K562 (cell line): ENCODE measurements at places on chromosomes 4 and X. TPM values are rescaled to one million over a fixed set of nuclear protein-coding genes. Genes with fewer than 3 reads are reported as not detected.

The MAEA gene
- 84.4 and 86.5 TPM in 2 replicates for total RNA-seq

The MTMR1 gene
- total RNA-seq = 24.2 and 24.9 TPM in 2 replicates

The ZNF41 gene
- total RNA-seq = 6.8 and 6.9 TPM in 2 replicates

The VEGFD gene
- total RNA-seq = 0.31 TPM in 1 of 2 replicates, not detected in the other

The CLCN3 gene
- total RNA-seq = 44.8 and 46.3 TPM in 2 replicates

The RTL5 gene
- not detected in 2 replicates for total RNA-seq

The DACH2 gene
- total RNA-seq = not detected in 2 replicates

The IQCM gene
- not detected in 2 replicates for total RNA-seq

The BANK1 gene
- 0.04 TPM in 1 of 2 replicates, not detected in the other for total RNA-seq

The MAGEA2B gene
- total RNA-seq = 40.7 and 53.3 TPM in 2 replicates

The PCSK1N gene
- total RNA-seq = 0.36 and 0.55 TPM in 2 replicates

The KLB gene
- 0.04 TPM in 1 of 2 replicates, not detected in the other for total RNA-seq

The RASL11B gene
- 0.53 and 0.56 TPM in 2 replicates for total RNA-seq

The SLC2A9 gene
- 0.49 and 0.60 TPM in 2 replicates for total RNA-seq

The ADRA2C gene
- total RNA-seq = 0.33 and 0.54 TPM in 2 replicates

The KIF4A gene
- 35.4 and 40.3 TPM in 2 replicates for total RNA-seq

The PPID gene
- total RNA-seq = 49.3 and 51.7 TPM in 2 replicates

The UNC5C gene
- total RNA-seq = 0.02 TPM in 2 replicates

The TAF7L gene
- not detected in 2 replicates for total RNA-seq

The BGN gene
- 0.11 TPM in 2 replicates for total RNA-seq

The HSFX1 gene
- total RNA-seq = not detected in 2 replicates

The RNF128 gene
- 0.07 TPM in 2 replicates for total RNA-seq

The ADH1B gene
- total RNA-seq = 0.71 and 1.0 TPM in 2 replicates

The RAP2C gene
- total RNA-seq = 28.1 and 28.6 TPM in 2 replicates

The NEUROG2 gene
- total RNA-seq = 0.07 TPM in 1 of 2 replicates, not detected in the other

The GPR173 gene
- total RNA-seq = not detected in 2 replicates

The EIF1AX gene
- total RNA-seq = 178 and 180 TPM in 2 replicates

The DUX4 gene
- total RNA-seq = not detected in 2 replicates

The TMEM47 gene
- total RNA-seq = 0.04 TPM in 2 replicates

The AVPR2 gene
- total RNA-seq = not detected in 2 replicates

The DNAAF6 gene
- not detected in 2 replicates for total RNA-seq

The NAT8L gene
- total RNA-seq = 9.5 and 11.0 TPM in 2 replicates

The GPC3 gene
- 0.42 and 0.81 TPM in 2 replicates for total RNA-seq

The CTAG2 gene
- total RNA-seq = 36.0 and 38.0 TPM in 2 replicates

The GNRHR gene
- total RNA-seq = not detected in 2 replicates

The UGT2B10 gene
- 0.16 and 0.18 TPM in 2 replicates for total RNA-seq

The NR0B1 gene
- not detected in 2 replicates for total RNA-seq

The TRIM61 gene
- 0.42 and 0.87 TPM in 2 replicates for total RNA-seq

The GAB3 gene
- 23.3 and 25.6 TPM in 2 replicates for total RNA-seq

The KIT gene
- total RNA-seq = 1.00 and 1.1 TPM in 2 replicates

The L1CAM gene
- total RNA-seq = 0.29 and 0.86 TPM in 2 replicates

The DCAF8L2 gene
- total RNA-seq = not detected in 2 replicates

The SERTM2 gene
- not detected in 2 replicates for total RNA-seq

The VSIG1 gene
- not detected in 2 replicates for total RNA-seq

The SMR3B gene
- total RNA-seq = not detected in 2 replicates

The TMEM128 gene
- 14.8 and 15.3 TPM in 2 replicates for total RNA-seq
